Stimulated activated CD4-positive, alpha-beta T cell treated with anti-CD3 and anti-CD28 coated beads, TNF-alpha, amount 100 ng/mL, for 1 hour (primary cell): ENCODE measurements at places on chromosomes 6 and 20.

- no peak for DNase-seq
These were observed 227.4 kb downstream of the LRFN2 start for GRCh38 chr6:40359808-40360207.

- DNase-seq = no peak
These were observed 74.2 kb downstream of the TOX2 start for GRCh38 chr20:43988867-43989266.

DNA sequence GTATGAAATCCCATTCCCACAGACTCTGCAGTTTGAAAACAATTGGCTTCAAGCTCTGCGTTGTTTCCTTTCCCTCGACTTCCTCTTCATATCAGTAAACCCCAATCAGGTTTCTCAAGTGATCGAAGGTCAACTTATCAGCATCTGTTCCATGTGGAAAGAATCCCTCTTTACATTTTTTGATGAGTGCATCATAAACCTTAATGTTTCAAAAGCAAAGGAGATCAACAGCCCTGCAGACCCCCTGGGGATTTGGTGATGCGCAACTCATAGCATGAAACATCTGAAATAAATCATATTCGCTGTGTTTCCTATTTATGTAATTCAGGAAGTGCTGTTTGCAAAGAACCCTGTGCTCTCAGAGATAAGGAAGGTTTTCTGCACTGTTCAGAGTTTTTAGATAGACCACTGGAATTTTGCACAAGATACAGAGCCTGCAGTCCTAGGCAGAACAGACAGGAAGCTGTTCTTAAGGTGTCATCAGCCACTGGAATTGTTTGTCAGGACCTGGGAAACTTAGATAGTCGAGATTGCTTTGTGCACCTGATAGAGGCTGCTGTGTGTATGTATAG lies 216.0 kb downstream of the HIVEP2 start:
- DNase-seq = no peak

DNA sequence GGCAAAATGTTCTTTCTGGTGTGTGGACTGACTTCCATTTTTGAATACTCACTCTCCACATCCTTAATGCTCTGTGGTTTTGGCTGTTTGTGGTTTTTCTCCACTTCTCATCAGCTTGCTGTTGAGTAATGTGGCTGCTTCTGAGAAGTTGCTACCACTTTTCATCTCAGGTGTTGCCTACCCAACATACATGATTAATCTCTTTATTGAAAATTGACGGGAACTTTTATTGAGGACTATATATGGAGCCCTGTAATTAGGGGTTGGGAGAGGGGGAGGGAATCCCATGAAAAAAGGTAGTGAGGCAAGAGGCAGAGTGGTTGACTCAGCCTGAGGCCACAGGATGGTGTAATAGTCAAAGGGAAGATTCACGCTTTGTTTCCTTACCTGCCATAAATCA lies 17.6 kb downstream of the IL22RA2 start:
- DNase-seq = no peak

DNA sequence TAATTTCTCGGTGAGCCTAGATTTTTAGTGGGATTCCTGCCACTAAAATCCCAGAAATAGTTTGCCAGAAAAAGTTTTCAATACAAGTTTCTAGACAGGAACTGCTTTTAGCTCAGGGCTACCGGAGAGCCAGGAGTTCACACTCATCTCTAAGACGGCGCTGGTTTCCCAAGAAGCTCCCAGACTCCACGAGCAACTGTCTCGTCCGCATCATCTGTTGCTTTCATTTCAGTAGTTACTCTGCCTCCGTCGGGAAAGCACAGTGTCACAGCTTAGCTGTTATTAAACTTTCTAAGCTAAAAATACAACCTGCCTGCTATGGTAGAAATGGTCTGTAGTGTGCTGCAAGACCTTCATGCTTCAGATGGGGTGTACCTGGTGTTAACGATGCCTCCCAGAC lies 197.3 kb upstream of the SNX9 start:
- no peak for DNase-seq

GRCh38 chr6:164967102-164967501 lies 342.3 kb downstream of the C6orf118 start:
- DNase-seq = no peak

GRCh38 chr6:157548635-157549467 lies 167.9 kb downstream of the ZDHHC14 start:
- no peak for DNase-seq

DNA sequence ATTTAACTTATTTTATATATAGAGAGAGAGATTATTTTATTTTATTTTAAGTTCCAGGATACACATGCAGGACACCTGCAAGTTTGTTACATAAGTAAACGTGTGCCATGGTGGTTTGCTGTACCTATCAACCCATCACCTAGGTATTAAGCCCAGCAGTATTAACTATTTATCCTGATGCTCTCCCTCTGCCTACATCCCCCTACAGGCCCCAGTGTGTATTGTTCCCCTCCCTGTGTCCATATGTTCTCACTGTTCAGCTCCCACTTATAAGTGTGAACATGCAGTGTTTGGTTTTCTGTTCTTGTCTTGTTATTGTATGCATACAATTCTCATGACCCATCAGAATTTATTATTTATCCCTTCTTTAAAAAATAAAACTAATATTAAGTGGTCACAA lies 34.6 kb downstream of the FKBP1C start:
- no peak for DNase-seq

DNA sequence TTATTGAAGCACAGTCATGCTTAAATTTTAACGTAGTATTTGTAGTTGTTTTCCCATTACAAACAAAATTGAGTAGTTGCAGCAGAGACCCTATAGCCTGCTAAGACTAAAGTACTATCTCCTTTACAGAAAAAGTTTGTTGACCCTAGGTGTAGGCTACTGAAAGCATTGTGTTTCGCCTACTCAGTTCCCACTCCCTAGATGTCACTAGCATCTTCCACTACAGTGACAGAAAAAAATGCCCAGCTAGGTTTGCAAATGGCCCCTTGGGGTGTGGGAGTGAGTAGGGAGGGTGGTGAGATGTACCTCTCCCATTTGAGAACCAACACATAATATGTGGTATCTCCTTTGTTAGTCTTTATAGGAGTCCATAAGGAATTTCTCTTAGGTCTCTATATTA lies 34.5 kb downstream of the UBR2 start:
- DNase-seq = no peak

GRCh38 chr6:62528894-62529526 lies 243.0 kb upstream of the KHDRBS2 start:
- DNase-seq = no peak

GRCh38 chr20:14617123-14617522 lies 279.7 kb upstream of the FLRT3 start:
- no peak for DNase-seq

GRCh38 chr6:42239736-42240375 lies 22.2 kb upstream of the MRPS10 start:
- DNase-seq = no peak

GRCh38 chr20:38987777-38988176 lies 25.6 kb downstream of the DHX35 start:
- no peak for DNase-seq

DNA sequence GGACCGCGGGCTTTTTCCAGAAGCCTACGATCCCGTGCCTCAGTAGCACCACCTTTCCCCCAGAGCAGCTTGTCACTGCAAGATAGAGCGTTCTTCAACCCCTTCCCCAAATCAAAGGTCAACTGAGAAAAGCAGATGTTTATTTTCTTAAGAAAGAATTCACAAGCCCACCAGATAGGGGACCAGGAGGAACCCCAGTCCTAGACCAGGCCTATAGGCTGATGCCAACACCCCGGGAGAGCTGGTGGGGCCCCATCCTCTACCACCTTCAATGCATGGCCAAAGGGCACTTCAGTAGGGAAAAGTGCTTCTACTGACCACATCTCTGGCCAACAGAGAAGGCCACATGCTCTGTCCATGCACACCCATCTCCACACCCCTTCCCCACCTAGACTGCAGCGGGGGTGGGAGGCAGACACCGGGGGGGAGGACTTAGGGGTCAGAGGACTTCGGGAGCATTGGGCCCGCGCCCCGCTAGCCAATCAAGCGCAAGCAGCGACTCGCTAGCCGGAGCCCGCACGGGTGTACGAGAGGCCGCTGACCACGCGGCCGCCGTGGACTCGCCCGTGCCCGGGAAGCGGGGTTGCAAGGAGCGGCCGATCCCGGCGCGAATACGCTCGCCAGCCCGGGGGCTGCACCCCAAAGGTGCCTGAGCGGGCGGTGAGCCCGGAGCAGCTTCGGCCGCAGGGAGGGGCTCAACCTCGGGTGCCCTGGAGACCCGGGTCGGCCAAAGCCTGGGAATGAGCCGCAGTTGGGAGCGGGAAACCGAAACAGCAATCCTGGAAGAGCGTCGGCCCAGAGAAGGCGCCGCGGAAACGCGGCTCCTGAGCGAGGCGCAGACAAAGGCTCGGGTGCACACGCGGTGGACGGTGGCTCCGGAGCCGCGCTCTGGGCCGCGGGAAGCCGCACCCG lies 2.8 kb downstream of the PDE10A start:
- no peak for DNase-seq

- no peak for DNase-seq
These were observed 72.2 kb downstream of the SASH1 start for GRCh38 chr6:148414836-148415235.

DNA sequence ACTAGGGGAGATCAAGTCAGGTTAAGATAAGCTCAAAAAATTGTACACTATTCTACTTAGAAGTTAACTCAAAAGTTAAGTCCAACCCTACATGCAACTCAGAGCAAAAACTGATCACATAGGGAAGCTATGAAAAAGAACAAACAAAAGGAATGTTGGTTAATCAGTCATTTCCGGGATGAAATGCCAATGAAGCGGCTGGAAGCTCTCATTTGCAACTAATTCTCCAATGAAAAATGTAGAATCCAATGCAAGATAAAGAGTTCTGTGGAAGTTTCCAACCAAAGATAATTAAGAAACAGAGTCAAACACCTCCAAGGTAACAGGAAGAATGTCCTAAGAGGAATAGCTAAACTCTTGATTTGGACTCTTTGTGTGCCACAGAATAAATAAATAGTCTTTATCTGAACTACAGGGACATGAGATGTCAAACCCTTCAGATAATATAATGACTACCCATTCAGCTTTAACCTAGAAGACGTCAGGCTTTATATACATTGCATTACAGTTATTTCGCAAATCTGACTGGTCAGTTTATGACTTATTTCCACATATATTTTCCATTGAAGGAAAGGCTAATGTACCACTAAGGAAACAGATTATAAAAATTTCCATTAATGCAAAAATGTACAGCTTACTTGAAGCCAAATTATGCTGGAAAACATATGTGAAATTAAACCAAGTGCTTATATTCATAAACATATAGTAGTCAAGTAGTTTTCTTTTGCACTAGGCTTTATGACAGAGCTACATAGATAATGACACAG lies 48.0 kb upstream of the DST start:
- DNase-seq = no peak

DNA sequence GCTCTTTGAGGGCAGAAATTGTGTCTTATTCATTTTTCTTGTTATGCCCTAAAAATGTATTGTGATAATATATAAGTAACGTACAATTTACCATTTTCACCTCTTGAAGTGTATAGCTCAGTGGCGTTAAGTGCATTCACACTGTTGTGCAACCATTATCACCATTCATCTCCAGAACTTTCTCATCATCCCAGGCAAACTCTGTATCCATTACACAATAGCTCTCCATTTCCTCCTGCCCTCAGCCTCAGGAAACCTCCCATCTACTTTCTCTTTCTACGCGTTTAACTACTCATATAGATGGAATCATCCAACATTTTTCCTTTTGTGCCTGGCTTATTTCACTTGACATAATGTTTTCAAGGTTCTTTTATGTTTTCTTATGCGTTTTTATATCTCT lies 184.6 kb downstream of the ESR1 start:
- DNase-seq = no peak

DNA sequence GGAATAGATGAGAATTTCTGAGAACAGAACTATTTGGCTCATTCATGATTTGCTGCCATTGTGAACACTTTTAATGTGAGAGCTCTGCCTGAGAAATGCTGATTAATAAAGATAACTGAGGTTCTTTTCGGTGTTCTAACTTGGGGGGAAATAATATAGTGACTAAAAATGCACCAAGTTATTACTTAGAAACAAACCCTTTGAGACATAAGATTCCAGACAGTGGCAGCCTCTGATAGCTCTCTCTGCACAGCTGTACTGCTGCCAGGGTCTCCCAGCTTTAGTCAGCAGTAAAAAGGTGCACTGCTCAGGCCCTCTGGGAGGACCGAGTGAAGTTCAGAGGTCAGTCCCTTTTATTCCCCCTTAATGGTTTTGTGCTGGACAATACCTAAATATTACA lies 2.5 kb upstream of the PRDM1 start:
- no peak for DNase-seq

GRCh38 chr20:35166242-35166830 lies 5.5 kb upstream of the PROCR start:
- no peak for DNase-seq

DNA sequence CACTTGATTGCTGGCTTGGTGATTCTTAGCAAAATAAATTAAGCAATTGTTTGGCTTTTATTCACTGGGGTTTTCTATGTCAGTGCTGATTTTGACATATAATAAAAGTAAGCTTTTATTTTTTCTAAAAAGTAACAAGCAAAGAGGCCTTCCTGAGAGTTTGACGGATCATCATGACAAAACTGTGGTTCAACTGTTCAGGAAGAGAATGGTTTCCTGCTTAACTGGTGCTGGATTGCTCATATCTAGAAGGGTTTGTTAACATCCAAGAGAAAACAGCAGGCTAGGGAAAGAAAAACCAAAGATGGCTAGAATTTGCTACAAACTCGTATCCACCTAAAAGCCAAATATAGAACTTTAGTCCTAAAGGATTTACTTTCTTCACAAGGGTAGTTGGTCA lies 21.2 kb downstream of the SERPINB1 start:
- DNase-seq = no peak

GRCh38 chr20:25135031-25135430 lies 53.1 kb upstream of the VSX1 start:
- DNase-seq = no peak

GRCh38 chr20:34382174-34382573 lies 19.1 kb downstream of the ITCH start:
- DNase-seq = no peak

DNA sequence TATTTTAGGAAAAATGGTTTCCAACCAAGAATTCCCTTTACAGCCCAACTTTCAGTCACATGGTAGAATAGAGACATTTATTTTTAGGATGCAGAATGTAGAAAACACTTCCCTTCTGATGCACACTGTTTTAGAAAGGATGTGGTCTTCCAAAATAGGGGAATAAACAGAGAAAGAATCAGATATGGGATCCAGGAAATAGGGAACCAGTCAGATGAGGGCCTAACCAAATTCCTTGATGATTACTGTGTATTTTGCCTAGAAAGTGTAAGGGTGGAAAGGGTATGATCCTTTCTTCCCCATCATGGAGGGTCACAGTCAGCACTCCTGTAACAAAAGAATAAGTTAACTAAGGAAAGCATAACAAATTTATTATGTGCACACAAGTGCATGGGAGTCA lies 27.4 kb downstream of the SLX4IP start:
- no peak for DNase-seq

DNA sequence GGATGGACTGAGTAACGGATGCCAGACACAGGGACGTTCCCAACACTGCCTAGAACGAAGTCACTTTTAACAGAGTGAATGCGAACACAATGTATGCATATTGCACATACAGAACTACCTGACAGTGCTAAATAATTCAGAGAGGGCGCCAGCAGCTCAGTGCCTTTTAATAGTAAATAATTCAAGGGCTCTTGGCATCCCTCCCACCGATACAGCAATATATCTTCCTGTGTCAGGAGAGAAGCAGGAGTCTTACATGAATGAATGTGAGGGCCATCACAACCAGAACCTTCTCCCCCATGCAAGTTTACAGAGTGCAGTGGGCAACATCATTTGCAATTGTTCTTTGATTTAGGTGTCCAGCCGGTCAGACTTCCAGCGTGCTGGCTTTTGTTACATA lies 88.4 kb upstream of the KCNG1 start:
- DNase-seq = no peak
